ENCODE measurements at places on chromosomes 4 and X.

GRCh38 chr4:123874063-123874462, 477.5 kb downstream of the SPRY1 start:
- no peak for DNase-seq

GRCh38 chr4:117893207-117893606, 141.1 kb upstream of the NDST3 start:
- DNase-seq = no peak

DNA sequence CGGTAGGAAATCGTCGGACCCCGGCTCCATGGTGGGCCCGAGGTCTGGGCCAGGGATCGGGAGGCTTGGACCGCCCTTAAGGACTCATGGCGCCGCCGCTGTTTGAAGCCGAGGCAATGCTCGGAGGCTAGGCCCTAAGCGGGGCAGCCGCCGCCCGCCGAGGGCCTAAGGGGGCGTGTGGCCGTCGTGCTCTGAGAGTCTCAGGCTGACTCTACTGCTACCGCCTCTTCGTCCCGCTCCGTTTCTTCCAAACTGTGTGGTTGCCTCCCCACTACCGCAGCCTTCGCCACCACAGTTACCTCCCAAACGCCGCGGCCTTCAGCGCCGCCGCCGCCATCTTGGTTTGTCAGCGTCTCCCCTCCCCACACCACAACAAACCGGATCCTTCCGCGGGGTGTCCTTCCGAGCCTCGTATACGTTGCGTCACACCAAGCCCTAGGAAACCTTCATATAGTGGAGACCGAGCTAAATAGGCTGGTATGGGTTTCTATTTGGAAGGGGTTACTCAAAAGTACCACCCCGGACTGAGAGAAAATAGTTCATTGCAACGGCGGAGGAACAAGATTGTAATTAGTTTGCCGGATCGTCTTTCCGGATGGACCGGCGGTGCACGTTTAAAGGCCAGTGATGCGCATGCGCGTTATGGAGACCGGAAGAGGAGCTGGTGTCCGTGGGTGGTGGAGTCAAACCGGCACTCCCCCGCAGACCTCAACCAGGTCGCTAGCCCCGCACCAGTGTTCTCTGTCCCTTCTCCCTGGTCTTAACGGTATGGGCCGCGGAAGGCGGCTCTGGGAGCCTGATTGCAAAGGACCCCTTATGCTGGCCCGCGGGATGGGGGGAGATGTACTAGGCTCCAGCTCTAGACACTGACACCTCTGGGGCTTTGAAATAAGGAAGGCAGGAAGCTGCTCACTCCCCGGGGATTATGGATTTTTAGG, at the start of gene KDM5C:
Gene KDM5C, minus strand, starts transcription at position 348 of the 938 bp plus-strand sequence. Its CDS starts 318 bp downstream, at position 30.
- DNase-seq = peak; percentile 90

GRCh38 chrX:21986596-21986995, 45.5 kb upstream of the PHEX start:
- DNase-seq = no peak

DNA sequence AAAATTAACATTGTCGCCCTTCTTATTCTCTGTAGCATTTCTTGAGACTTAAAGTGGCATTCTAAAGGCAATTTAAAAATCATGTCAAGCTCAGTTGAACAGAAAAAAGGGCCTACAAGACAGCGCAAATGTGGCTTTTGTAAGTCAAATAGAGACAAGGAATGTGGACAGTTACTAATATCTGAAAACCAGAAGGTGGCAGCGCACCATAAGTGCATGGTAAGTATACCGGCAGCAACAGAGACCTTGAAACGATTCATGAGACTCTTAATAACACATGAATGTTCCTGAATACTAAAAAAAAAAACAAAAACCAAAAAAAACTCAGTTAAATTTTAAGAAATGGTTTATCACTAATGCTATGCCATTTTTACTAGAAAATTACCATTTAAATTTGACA, 82.4 kb upstream of the HPRT1 start:
- DNase-seq = peak; percentile 32

DNA sequence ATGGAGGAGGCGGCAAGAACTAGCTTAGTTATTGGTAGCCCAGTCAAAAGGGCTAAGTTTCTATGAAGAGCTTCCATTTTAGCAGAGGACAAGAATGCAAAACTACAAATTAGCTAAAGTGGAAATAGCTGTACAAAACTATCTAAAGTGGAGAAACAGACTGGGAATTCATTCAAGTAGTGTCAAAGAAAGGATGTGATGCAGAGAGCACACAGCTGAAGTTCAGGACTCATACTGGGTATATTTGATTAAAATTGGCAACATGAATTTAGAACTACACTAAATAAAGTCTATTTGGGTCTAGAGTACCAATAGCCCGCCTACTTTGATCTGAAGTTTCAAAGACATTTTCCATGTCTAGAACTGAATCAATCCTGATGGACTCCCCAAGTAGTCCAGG, 33.1 kb upstream of the GNRHR start:
- no peak for DNase-seq

DNA sequence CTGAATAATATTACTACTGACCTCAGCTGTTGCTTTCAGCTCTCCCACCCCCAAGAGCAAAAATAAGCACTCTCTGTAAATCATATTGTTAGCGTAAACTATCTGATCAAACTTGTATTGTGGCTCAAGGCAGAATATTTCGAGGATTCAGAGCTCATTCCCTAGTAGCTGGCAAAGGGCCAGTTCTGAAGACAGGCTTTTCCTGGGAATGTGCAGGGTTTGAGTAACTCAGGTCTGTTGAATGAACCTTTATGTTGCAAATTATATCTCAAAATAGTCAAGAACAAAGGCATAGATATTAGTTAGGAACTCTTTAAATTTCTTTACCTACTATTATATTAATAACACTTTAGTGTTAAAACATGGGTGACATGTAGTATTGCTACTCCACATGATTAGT, 454.9 kb downstream of the CCSER1 start:
- DNase-seq = no peak

DNA sequence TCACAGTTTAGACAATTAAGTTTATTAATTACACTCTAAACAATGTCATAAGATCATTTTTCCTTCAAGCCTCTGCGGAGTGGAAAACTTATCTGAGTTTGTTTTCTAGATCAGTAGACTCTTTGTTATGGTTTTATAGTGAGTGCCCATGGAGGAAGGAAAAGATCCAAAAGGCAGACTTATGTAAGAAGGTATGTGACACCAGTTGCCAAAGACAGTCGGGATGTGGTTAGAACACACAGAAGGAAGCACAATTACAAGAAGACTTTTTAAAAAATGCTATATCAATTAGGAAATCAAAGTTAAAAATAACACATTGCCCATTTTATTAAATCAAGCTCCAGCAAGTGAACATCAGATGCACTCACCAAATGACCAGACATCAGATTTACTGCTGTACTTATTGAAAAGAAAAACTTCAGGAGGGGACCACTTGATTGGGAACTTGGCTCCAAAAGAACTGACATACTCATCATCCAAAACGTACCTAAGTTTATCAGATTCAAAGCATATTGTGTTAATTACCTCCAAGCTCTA, 57.1 kb downstream of the NIPAL1 start:
- no peak for DNase-seq

DNA sequence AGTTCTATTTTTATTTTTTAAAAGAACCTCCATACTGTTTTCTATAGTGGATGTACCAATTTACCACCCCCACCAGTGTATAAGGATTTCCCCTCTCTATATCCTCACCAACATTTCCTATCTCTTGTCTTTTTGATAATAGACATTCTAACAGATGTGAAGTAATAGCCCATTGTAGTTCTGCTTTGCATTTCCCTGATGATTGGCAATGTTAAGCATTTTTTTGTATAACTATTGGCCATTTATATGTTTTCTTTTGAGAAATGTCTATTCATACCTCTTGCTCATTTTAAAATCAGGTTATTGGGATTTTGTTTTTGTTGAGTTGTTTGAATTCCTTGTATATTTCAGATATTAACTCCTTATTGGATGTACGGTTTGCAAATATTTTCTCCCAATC, 251.1 kb upstream of the HTR2C start:
- DNase-seq = no peak

DNA sequence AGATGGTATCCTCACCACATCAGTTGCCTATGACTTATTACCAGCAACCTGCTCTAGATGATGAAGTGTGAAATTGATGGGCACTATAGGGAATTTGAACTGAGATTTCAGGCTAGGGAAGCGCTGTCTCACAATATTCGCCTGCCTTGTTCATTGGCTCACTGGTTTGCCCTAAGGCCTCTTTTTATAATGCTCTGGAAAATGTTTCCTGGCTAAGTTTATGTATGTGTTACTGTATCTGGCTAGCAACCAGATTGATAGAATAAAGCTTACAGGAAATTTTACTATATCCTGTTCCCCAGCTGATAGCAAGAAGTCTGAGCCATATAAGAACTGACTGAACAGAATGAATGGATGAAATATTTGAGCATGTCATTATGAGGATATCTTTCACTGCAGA, 71.6 kb downstream of the GSTCD start:
- no peak for DNase-seq
